ENCODE measurements at places on chromosomes 16 and 17. TPM values are rescaled to one million over a fixed set of nuclear protein-coding genes. Genes with fewer than 3 reads are reported as not detected.
A peak's percentile ranks its signal among the peaks of the same experiment; 100 is the strongest.

- no peak for DNase-seq
Measured at GRCh38 chr17:8382052-8382879, 727 bp downstream of the RPL26 start.

- no peak for DNase-seq
Measured at GRCh38 chr17:70750983-70751382, 581.7 kb downstream of the KCNJ2 start.

GRCh38 chr17:59830007-59830630 is 62.6 kb downstream of the TUBD1 start:
- DNase-seq, result no peak

- no peak for DNase-seq
Measured at GRCh38 chr16:53732296-53732929, 28.5 kb downstream of the FTO start.

DNA sequence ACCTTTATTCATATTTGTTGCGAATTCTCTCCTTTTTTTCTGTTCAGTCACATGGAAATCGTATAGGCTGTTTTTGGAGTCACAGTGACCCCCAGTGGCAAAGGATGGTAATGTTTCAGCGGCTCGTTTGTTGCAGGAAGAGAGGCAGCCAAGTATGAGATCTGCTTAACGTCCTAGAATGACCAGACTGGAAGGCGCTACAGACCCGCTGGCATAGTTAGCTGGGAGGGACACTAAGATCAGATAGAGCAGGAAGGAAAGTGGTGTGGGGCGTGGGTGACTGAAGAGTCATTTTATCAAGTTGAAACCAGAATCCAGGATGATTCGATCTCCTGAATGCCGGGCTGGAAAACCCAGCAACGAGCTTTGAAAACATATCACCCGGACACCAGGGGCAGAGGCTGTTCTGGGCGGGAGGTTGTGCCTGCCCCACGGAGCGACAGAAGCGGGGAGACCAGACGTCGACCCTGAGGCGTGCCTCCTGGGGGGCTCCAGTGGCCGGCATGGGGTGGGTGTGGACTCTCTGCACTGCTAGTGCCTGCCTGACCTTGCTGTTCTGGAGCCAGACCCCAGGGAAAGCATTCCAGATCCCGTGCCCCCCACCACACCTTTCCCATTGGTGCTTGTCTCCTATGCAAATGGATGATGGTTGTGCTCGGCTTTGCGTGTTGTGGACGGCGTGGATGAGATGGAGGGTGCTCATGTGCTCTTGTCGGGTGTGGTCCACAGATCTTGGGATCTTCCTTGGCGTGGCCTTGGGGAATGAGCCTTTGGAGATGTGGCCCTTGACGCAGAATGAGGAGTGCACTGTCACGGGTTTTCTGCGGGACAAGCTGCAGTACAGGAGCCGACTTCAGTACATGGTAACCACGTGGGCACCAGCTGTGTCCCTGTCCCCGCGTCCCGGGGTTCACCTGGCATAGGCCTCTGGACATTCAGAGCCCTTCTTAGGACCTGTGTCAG is 7.7 kb downstream of the IL34 start:
- DNase-seq, result peak; percentile 47

CDH13 gene
- total RNA-seq, result 4.9 TPM

Data from mucosa of descending colon (tissue), 3 donors.